ENCODE measurements at places on chromosomes 3 and 15.

DNA sequence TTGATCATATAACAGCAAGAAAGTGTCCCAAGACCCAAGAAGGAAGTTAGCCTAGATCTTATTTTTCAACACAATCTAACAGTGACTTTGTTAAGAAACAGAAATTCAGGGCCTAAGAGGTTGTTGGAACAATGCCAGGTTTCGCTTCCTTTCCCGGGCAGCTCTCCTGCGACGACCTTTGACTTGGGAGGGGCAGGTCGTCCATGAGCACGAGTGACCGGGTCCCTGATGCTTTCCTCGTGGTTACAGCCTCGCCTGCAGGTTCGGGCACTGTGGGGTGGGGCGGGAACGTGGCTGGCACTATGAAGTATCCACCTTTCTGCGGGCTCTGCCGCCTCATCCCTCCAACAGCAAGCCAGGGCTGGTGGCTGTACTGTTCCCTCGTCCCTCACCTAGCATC, 90.1 kb upstream of the RGMA start:
- DNase-seq, result no peak

- DNase-seq, result no peak
Observed at GRCh38 chr3:171951597-171951996, 87.8 kb upstream of the FNDC3B start.

- DNase-seq, result no peak
Observed at GRCh38 chr15:78216276-78217104, 17.9 kb downstream of the ACSBG1 start.

DNA sequence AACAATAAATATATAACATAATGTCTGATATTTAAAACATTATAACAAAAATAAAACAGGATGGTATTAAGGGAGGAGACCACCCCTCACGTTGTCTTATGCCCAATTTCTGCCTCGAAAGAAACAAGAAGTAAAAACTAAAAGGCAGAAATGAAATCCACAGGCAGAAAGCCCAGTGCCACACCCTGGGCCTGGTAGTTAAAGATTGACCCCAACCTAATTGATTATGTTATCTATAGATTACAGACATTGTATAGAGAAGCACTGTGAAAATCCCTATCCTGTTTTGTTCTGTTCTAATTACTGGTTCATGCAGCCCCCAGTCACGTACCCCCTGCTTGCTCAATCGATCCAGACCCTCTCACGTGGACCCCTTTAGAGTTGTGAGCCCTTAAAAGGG, 22.3 kb upstream of the ACP3 start:
- DNase-seq, result no peak

DNA sequence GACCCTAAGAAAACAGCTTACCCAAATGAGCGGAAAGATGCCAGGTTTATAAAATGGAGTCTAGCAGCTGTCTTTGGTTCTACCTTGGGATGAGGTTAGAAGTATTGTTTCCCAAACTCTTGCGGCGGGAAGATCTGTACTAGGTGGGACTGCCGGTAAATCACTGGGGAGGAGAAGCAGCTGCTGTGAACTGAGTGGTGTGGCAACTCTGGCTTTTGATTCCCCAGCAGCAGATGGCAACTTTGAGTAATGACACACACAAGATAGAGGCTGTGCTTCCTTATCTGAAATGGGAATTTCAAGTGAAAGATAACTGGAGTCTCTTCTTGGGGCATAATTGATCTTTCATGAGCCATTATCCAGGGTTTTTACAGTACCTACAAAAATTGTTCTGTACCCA, 184.9 kb downstream of the ATG7 start:
- DNase-seq, result no peak

GRCh38 chr3:23071758-23072157, 131.4 kb upstream of the UBE2E2 start:
- DNase-seq, result no peak

- no peak for DNase-seq
Observed at GRCh38 chr3:67715971-67716370, 61.6 kb upstream of the SUCLG2 start.

GRCh38 chr3:196677353-196677752, 34.7 kb downstream of the CEP19 start:
- no peak for DNase-seq

GRCh38 chr3:36820083-36820482, 55.7 kb upstream of the DCLK3 start:
- no peak for DNase-seq

GRCh38 chr3:156620260-156620659, 54.1 kb upstream of the TIPARP start:
- no peak for DNase-seq

DNA sequence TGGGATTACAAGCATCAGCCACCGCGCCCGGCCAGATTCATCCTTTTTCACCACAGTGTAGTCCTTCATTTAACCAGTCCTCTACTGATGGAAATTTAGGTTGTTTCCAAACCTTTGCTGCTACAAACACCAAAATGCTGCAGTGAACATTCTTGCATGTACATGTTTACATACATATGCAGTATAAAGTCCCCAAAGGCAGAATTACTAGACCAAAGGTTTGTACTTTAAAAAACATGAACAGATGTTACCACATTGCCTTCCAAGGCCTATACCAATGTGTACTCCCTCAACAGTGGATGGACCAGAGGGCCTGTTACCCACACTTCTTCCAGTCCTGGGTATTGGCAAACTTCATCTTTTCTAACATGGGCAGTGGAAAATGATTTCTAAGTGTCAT, 51.0 kb downstream of the RLBP1 start:
- DNase-seq, result no peak

- DNase-seq, result no peak
Observed at GRCh38 chr3:194905696-194906095, 220.0 kb downstream of the FAM43A start.

DNA sequence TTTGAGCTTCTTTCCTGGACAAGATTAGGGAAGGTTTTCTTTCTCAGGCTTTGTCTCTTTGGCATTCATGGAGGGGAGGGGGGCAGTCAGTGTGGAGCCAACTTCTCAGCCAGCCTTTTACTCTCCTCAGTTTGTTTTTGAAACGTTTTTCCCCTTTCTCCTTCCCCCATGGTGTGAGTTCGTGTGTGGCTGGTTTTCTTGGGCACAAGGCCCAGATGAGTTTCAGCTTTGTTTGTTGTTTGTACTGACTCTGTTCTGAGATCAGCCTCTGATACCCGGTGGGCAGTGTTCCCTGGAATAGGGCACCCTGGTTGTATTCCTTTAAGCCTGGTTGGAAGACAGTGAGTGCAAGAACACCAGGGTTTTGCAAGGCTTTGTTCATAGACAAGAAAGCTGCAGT, 168.2 kb upstream of the RARB start:
- DNase-seq, result no peak

DNA sequence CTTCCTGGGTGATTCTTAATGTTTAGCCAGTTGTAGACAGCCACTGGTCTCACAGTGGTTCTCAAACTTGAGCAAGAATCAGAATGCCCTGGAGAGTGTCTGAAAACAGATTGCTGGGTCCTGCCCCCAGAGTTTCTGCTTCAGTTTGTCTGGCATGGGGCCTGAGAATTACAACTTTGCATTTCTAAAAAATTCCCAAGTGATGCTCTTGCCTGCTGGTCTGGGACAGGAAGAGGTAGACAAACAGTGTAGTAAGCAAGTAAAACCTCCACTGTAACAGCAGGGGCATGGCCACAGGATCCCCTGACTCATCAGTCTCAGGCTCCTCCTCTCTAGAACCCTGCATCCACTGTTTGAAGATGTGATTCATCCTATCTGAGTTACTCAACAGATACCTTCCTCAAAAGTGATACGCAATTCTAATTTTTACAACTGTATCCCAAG, 36.5 kb downstream of the DZIP1L start:
- DNase-seq, result peak; percentile 52

- DNase-seq, result no peak
Observed at GRCh38 chr3:95408464-95408862, 1345.6 kb downstream of the NSUN3 start.

GRCh38 chr3:140117096-140117526, 182.1 kb downstream of the CLSTN2 start:
- no peak for DNase-seq

DNA sequence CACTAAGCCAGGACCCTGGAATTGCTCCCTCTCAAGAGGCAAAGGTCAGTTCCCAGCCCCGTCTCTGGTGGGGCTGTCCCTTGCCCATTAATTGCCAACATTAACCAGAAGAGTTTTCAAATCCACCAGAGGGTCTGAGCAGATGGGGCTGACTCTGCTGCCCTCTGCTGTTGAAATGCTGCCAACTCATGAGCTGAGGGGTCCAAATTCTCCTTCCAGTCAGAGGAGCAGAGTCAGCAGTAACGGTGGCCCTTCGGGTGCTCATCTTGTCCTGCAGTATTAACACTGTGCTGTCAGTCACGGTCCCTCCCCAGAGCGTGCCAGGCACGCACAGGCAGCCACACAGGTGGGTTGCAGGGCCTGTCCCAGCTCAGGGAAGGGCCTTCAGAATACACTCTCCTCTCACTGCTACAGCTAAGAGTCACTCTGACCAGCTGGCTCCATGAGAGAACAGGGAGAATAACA, 10.7 kb upstream of the SPTBN5 start:
- peak; percentile 46 for DNase-seq

DNA sequence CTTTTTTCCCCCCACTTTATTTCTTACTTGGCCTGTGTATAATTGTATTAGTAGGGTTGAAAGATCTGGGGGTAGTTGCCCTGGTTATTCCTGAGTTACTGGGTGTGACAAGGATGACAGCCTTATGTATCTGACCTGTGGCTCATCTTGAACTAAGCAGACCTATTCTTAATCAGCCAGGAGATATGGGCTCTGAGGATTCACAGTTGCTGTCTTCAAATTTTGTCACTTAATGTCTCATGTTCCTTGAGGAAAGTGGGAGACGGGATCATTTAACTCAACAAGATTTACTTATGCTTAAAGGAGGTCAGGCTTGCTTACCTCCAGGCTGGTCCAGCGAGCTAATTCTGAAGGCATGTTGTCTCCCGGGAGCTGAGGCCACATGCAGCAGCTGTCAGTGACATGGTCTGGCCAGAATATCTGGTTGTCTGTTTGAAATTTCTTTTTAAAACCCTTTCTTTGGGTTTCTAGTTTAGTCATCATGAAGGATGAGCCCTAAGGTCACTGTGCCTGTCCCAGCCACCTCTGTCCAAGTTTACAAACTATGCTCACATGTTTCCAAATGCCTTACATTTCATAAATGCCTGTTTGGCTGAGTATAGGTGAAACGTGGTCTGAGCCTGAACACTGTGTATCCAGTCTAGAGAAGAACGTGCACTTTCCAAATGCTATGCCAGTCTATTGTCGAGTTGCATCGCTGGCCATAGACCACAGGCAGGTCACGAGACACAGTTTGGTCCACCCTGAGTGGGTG, 26.8 kb downstream of the LRTM1 start:
- no peak for DNase-seq

DNA sequence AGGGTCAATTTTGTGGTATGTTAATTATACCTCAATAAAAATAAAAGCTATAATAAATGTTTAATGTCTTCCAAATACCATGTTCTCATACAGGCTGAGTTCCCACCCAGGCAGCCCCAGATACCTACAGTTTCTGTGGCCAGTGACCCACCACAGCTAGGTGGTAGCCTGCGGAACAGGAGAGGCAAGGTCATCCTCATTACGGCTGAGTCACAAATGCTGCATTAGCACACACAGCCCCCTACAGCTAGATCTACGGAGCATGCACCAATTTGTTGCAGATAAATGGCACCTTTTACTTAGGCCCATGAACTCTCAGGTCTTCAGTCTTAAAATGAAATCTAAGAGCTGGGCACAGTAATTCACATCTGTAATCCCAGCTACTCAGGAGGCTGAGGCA, 5.1 kb downstream of the SPATA12 start:
- DNase-seq, result no peak

- no peak for DNase-seq
Observed at GRCh38 chr3:184561913-184562877, 610 bp downstream of the EPHB3 start.

DNA sequence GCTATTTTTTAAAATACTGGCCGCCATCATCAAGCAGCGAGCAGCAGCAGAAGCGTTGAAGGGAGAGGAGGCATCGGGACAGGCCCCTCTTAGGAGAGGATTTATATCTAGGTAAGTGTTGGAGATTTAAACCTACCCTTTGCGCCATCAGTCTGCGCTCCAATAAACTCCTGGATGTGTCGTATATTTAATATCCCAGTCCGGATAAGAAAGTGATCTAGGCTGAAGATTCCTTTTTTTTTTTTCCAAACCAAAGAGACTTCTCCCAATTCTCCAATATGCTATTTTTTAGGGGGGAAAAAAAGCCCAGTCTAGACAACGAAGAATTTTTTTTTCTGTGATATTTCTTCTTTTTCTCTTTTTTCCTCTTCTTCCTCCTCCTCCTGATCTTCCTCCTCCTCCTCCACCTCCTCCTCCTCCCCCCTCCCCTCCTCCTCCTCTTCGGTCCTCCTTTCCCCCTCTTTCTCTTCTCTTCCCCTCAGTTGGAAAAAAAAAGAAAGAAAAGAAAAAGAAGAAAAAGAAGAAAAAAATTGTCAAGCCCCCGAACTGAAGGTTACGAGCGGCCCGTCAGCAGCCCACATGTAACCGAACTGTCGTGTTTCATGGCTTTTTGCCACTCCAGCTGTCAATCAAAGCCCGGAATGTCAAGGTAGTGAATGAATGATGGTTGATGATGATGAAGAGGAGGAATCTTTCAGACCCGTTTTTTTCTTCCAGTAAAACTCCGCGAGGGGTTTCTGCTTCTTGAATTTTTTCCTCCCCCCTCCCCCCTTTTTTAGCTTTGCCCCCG, 835 bp downstream of the MEIS2 start:
- DNase-seq, result no peak

DNA sequence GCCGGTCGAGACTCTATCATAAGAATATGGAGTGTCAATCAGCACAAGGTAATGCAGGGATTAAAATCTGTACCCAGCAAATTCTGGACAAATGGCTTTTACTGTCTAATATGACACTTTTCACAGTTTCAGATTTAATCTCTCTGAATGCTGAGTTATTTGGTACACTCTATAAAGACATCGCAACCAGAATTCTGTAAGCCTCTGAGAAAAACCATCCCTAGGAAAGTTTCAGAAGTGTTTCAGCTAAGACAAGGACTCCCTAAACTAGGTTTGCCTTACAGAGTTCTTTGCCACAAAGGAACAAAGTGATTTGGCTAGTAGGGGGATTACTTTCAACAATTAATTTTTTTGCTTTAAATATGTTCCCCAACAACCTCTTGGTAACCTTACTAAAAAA, 11.3 kb downstream of the WDR48 start:
- no peak for DNase-seq

GRCh38 chr3:105843994-105844393, 24.8 kb downstream of the CBLB start:
- DNase-seq, result no peak

GRCh38 chr3:142072816-142073215, 76.5 kb downstream of the TFDP2 start:
- DNase-seq, result no peak

DNA sequence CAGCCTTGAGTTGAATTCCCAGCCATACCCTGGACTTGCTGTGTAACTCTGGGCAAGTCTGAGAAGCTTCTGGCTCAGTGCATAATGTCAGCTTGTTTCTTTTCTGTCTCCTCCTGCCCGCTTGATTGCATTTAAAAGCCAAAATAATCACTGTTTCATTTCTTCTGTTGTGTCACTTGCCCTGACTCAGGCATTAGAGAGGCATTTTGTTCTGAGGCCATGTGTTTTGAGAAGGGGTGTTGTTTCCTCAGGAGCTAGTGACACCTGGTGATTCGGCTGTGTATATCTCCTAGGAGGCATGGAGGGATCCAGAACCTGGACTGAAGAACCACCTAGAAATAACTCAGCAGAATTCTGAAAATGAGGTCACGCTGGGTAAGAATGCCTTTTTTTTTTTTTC, 16.0 kb downstream of the WDR73 start:
- no peak for DNase-seq
